A673 (cell line): ENCODE measurements at places on chromosomes 2 and 18. TPM values are rescaled to one million over a fixed set of nuclear protein-coding genes. Genes with fewer than 3 reads are reported as not detected.
A peak's percentile ranks its signal among the peaks of the same experiment; 100 is the strongest.

DNA sequence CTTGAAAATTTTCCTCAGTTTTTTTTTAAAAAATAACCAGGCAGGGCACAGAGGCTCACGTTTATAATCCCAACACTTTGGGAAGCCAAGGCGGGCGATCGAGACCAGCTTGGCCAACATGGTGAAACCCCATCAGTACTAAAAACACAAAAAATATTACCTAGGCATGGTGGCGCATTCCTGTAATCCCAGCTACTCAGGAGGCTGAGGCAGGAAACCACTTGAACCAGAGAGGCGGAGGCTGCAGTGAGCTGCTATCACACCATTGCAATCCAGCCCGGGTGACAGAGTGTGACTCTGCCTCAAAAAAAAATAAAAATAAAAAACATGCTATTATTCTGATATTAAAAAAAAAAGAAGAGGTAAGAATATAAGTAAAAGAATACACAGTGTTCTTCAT is 191.0 kb downstream of the ZEB2 start:
- no peak for DNase-seq

DNA sequence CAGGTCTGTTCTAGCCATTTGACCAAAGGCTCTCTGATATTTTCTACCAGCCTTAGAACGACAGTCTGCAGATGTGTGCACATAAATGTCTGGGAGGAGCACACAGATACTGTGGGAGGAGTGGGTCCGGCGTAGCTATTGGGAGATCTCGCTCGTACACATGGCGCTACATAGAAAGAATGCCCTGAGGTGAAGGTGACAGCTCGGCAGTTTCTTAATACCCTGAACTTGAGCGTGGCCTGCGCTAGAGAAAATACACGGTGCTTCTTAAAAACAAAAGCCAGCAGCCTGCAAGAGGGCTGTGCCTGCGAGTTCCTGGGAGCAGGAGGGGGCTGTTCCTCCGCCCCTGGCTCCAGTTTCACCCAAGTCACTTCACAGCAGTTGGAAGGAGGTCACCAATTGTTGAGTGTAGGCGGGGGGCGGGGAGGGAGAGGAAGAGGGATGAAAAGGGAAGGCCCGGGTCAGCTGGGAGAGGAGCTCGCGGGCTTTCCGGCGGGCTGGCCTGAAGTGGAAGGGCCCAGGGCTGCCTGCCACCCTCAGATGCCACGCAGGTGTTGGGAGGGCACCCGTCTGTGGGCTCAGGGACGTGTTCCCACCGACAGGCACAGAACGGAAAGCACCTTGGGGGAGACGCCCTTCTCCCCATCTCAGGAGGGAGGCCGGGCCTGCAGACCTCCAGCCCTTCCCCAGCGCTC is 124.7 kb upstream of the ZNF516 start:
- DNase-seq, result peak; percentile 75

DNA sequence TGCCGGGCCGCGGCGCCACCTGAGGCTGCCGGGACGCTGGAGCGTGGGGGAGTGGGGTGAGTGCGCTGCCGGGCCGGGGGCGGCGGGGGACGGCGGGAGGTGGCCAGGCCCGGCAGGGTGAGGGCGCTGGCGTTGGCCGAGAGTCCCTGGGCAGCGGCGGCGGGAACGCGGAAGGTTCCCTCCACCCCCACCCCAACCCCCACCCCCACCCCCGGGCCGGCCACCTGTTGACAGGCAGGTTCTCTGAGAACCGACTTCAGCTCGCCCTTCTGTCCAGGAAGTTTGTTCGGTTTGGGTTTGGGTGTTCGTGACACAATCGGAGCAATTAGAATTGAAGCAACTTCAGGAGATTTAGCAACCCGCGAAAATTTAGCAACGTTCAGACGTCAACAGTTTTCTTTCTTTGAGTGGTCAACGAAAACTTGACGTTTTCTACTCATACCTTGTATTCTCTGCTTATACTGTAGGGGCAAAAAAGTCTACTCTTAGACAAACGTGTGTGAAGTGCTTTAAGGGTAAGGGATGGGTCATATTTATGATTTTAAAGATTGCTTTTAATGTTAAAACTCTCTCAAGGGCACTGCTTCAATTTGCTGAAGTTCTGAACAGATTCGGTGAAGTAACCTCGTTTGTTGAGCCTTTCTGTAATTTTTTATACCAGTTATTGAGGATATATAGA is 9.3 kb downstream of the OTX1 start:
- DNase-seq, result no peak

DNA sequence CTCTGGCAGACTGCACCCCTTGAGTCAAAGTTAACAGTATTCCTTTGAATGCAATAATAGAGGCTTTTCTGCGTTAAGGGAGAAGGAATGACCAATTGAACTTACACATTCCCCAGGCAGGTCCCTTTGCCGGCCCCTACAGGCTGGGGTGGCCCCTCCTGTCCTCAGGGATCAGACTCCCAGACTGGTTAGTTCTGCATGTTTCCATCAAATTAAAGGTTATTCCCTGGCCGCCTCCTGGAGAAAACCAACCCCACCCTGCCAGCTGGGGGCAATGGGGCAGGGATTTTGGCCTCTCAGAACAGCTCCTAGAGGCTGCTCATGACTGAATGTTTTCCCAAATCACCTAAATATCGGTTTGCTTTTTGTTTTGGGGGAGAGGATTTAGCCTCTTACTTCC is 199.6 kb downstream of the MGAT5 start:
- DNase-seq, result no peak

- DNase-seq, result no peak
Measured at GRCh38 chr2:134406311-134406710, 152.4 kb downstream of the MGAT5 start.

- no peak for DNase-seq
Measured at GRCh38 chr2:40113272-40113968, 334.4 kb upstream of the THUMPD2 start.

DNA sequence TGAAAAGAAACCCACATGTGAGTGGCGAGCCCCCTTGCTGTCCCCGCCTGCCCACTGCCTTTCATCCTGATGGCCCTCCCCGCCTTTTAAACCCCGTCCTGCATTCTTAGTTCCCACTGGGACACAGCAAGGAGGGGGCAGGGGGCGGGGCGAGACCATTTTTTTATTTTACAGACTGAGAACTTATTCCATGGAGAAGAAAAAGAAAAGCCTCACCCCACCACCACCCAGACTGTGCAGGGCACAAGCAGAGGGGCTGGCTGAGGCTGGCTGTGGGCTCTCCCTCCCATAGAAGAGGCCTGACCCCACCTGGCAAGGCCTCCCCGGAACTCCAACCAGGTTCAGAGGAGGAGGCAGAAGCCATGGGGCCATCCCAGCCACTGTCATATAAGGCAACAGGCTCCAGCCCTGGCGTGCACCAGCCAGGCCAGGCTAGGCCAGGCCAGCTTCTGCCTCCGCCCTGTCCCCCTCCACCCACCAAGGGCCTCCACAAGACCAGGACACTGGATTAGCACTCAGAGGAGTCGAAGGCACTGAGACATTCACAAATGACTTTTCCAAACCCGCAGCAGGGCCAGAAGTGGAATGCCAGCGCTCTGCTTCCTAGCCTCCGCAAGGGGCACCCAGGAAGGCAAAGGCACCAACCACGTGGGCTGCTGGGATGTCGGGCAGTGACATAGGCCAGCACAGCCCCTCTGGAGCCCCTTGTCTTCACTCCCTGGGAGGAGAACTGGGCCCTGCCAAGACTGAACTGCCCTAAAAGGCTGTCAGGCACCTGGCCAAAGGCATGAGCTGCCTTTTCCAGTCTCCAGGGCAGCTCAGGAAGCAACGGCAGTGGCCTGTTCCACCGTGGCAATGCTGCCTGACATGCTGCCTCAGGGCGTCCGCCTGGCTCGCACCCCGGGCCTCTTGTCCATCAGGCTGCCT is 37.5 kb upstream of the SEMA4C start:
- DNase-seq, result no peak

DNA sequence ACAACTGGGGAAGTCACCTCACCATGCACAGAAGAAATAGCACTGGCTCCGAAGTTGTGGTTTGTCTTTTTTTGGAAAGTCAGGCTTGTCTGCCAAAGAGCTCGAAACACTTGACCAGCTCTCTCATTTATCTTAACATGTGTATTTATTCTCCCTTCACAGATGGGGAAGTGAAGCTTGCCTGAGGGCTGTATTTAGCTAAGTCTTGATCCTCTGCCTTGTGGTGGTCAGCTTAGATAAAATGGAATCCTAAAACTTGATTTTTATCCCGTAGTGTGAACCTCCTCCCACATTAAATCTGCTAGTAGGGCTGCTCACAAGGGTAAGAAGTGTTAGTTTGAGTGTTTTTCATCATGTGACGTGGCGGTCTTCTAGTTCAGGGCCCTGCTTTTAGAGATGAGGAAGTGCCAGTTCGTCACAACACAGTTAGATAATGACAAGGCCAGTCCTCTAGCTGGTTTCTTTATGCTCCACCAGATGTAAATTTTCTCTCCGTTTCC is 89.7 kb downstream of the TMEM247 start:
- DNase-seq, result no peak

GRCh38 chr2:30421604-30422443 is 25.2 kb upstream of the LCLAT1 start:
- peak; percentile 74 for DNase-seq

- no peak for DNase-seq
Measured at GRCh38 chr2:232569541-232569940, 19.1 kb downstream of the EIF4E2 start.

DNA sequence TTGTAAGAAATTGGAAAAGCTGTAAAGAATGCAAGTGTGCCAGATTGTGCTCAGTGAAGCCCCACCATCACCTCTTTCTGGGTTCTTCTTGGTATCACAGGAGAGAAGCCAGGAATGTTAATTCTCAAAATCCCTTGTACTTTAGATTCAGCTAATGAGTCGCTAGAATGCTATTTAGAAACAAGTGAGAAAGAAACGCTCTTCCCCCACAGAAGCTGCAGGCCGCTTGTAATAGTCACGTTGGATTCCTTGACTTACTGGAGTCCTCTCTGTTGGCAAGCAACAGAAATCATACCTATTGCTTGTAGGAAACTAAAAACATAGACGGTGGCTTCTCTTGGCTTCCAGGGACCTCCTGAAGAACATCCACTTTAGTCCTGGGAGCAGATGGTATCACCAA is 375.6 kb upstream of the LRATD1 start:
- no peak for DNase-seq

- peak; percentile 50 for DNase-seq
Measured at GRCh38 chr2:218878926-218879761, 1.5 kb upstream of the WNT10A start.

- DNase-seq, result no peak
Measured at GRCh38 chr2:182181381-182181780, 195.7 kb downstream of the PPP1R1C start.

DNA sequence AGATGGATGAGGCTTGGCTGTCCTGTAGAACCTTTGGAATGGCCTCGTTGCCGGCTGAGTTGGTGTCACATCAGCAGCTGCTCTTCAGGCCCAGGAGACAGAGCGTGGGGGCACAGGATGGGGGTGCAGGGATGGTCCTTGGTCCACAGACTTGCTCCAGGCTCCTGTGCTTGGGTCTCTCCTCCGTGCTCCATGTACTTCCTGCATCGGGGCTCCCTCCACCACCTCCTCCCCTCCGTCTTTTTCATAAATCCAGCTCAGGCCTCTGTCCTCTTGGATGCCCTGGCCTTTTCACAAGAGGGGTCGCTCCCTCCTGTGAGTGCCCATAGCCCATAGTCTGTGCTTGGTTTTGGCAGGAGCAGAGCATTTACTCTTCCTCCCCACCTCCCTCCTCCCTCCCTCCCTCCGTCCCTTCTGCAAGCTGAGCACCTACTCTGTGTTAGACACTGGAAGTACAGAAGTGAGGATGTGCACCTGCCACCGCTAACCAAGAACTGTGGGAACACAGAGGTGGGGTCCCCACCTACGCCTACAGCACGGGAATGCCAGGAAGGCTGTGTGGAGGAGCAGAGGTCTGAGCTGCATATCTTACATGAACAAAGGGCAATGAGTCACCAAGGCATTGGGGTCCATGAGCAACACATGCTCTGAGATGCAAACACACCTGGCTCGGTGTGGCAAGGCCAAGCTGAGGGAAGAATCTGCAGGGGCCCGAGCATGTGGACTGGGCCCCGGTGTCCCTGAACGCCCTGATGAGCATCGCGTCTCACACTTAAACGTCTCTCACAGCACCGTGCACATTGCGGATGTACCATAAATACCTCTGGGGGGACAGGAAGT is 458.7 kb upstream of the HS6ST1 start:
- no peak for DNase-seq

GRCh38 chr2:209523041-209523740 is 99.3 kb downstream of the MAP2 start:
- no peak for DNase-seq

DNA sequence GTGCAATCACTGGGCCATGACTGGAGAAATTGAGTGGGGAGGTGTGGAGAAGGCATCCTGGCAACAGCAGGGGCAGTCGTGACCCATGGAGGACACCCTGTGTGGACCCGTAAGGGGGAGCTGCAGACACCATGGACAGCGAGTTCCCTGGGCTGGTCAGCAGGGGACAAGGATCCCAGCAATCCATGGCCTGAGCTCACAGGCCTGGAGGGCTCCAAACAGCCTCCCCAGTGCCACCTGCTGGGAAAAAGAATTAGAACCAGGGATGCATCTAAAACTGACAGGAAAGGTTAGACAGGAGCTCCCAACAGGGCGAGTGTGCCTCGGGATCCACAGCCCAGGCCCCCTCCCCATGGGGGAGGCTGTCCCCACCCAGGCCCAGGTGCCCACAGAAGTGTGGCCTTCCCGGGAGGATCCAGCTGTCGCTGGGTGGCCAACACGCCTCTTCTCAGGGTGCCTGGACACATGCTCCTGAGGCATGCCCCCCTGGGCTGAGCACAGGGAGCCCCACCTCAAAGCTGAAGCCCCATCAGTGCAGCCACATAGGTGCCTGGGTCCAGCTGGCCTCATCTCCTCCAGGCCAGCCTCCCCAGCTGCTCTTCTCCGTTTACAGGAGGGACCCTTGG is 20.5 kb upstream of the KIF1A start:
- peak; percentile 54 for DNase-seq

GRCh38 chr2:110881908-110882307 is 149.5 kb downstream of the ACOXL start:
- DNase-seq, result no peak

Gene SATB2
- total RNA-seq, result 20.3 and 23.2 TPM in 2 replicates

Gene PCBP1
- 343 and 350 TPM in 2 replicates for total RNA-seq

Gene BUB1
- 98.0 and 108 TPM in 2 replicates for total RNA-seq

Gene MERTK
- 18.4 and 20.1 TPM in 2 replicates for total RNA-seq

Gene TNFRSF11A
- 0.37 TPM in 2 replicates for total RNA-seq

Gene RAMP1
- total RNA-seq, result 22.0 and 24.8 TPM in 2 replicates

Gene PGAP1
- 40.4 and 46.8 TPM in 2 replicates for total RNA-seq

Gene CFLAR
- total RNA-seq, result 55.1 and 57.5 TPM in 2 replicates

Gene DLGAP1
- 131 and 135 TPM in 2 replicates for total RNA-seq

Gene SSB
- total RNA-seq, result 219 and 231 TPM in 2 replicates

Gene MBD1
- 65.2 and 70.8 TPM in 2 replicates for total RNA-seq
